Activated CD8-positive, alpha-beta memory T cell treated with anti-CD3 and anti-CD28 coated beads for 1 hour (primary cell): ENCODE measurements at places on chromosomes 2 and 18.

GRCh38 chr18:13289481-13290205, 71.1 kb downstream of the LDLRAD4 start:
- no peak for DNase-seq

DNA sequence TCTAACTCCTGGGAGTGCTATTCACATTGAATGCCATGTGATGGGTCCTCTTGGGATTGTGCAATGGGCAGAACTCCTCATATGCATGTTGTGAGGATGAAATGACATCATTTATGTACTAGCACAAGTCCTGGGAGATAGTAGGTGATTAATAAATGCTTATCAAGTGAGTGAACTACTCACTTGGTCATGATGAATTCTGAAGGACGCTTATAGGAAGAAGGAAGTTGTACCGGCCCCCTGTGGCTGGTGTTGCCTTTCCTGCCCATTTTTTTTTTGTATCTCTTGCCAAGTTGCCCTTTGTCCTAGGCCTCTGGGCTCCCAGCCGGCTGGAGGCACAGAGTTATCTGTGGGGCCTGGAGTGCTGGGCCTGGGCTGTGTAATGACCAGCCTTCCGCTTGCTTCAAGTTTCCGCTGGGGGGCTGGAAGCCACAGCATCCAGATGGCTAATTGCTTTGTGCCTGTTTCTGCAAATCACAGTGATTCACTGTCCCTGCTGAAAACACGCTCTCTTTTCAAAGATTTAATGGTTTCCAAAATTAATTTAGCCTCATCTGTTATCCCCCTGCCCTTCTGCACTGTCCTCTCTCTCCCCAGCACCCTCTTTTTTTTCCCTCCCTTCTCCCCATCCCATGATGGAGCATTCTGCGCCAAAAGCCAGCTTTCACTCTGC, 33.7 kb upstream of the MRPL33 start:
- DNase-seq: no peak

GRCh38 chr2:113157897-113158753, 15.6 kb upstream of the PSD4 start:
- no peak for DNase-seq

DNA sequence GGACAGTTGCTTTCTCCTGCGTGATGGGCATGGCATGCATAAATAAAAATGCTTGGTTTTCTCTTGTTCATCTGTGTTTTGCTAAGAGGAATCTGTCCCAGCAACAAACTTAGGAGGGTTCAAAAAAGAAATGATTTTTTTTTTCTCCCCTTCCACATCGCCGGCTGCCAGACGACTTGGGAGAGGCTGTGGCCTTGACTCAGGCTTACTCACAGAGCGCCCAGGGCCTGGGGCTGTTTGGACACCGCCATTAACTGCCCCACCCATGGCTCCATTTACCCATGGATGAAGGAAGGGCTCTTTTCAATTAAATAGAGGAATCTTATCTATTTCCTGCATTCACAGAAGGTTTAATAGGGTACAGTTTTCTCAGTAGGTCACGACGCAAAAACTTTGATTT, 22.3 kb upstream of the SERPINB5 start:
- DNase-seq: no peak

DNA sequence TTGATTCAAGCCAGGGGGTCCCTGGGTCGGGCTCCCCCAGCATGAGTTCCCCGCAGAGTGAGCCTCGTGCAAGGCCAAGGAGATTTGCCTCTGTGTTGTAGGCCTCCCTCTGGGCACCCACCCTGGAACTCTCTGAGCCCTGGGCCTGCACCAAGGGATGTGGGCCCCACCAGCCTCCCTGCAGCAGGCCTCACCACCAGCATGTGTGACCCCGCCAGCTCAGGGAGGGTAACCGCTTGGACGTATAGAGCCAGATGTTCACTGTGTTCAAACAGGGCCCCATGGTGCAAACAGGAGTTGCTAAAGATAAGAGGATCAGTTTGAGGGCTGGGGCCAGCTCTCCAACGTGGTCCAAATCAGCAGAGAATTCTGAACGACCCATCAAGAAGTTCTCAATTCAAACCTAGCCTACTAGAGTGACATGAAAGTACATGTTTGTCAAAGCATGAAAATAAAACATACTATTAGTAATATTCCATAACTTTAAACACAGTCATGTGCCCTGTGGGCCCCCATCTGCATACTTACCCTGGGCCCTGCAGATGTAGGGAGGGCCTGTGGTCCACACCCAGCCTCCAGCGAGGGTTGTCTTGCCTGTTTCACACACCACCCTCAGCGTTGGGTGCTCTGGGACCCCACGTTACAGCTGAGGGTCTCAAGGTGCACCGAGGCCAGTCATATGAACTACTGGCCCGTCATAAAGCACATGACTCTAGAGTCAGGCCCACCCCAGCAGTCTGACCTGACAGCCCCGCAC, 5.5 kb upstream of the TUBB6 start:
- DNase-seq: no peak

DNA sequence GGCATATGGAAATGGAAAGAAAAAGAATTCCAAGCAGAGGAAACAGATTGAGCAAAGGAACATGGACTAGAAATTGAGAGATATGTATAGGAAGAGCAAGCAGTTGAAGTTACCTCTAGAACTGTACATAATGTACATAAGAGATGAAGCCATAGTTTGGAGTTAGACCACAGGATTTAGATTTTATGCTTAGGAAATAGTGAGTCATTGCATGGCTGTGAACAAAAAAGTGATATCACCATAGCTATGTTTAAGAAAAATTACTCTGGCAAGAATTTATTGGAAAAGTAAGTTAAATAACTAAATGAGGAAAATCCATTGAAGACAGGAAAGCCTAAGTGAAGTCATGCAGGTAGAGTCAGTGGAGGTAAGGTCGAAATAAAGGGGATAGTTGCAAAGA, 99.4 kb upstream of the GALNT5 start:
- DNase-seq: no peak

- no peak for DNase-seq
Measured at GRCh38 chr2:171513719-171514160, 8.5 kb upstream of the CYBRD1 start.

- no peak for DNase-seq
Measured at GRCh38 chr2:12412898-12413305, 303.8 kb upstream of the TRIB2 start.

GRCh38 chr2:66488946-66489345, 54.0 kb downstream of the MEIS1 start:
- DNase-seq: no peak

DNA sequence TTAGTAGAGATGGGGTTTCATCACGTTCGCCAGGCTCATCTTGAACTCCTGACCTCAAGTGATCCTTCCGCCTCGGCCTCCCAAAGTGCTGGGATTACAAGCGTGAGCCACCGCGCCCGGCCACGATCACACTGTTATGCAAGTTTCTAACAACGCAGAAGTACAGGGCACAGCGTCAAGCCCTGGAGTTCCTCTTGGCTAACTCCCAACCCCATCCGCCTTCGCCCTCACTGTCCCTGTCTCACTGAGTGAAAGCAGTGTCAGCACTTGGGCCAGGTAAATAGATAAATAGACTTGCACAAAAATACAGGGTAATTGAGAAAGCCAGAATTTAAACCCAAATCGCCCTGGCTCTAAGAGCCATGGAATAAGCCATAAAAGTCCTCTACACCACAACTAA, 111.7 kb downstream of the ACVR1 start:
- no peak for DNase-seq

GRCh38 chr18:21865043-21865442, 124.5 kb downstream of the MIB1 start:
- DNase-seq: no peak

GRCh38 chr2:205698286-205699268, 16.3 kb downstream of the NRP2 start:
- DNase-seq: no peak

- no peak for DNase-seq
Measured at GRCh38 chr2:108564510-108564909, 30.2 kb downstream of the LIMS1 start.

GRCh38 chr2:127596311-127597045, 49.5 kb upstream of the GPR17 start:
- no peak for DNase-seq

DNA sequence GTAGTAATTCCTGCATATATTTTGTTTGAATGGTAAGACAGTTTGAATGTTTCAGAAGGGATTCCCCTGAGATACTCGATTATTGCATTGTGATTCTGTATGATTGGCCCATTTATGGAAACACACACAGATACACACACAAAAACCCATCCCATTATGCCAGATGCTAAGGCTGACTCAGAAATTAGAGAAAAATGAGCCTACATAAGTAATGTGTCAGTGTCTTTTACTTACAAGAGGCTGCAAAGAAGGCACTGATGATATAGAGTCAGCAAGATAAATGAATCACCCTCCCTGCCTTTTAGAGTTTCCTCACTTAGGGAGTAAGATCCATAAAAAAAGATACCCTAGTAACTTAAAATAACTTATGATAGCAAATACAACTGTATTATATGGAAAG, 1481.1 kb upstream of the ACVR2A start:
- no peak for DNase-seq

DNA sequence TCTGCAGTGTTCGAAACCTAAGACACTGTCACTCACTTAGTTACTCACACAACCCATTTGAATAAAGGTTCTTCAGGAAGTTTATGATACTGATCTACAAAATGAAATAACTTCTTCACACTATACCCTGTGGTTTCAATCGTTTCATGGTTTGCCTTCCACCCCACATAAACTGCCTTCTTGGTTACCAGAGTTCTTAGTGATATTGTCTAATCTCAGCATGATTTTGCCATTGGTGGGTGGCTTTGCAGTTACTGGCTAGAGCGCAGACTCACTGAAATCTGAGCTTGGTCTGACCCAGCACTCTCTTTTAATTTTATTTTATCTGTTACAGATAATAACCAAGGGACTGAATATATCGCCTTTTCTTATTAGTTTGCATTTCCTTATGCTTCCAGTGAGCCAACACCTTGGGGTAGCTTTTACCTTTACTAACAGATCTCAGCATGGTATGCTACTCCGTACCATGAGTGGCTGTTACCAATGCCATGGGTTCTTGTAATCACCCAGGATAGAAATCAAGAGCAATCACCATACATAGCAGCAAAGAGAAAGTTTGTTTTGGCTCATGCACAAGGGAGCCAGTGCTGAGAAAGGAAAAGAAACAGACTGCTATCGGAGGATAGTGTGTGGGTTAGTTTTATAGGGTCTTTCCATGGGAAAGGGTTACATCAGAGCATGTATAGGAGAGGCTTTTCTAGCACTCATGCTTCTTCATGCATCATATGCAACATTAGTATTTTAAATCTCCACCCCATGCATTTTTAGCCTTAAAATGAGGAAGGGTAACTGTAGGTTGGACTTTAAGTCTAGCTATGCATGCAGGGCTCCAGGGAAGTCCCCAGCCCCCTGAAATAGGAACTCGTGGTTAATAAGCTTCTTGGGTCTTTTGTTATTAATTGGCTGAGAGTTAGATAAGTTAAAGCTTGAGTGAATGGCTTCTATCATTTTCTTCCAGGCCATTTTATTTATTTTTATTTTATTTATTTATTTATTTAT, 33.3 kb downstream of the ANXA4 start:
- DNase-seq: no peak

GRCh38 chr2:238492840-238493239, 66.1 kb downstream of the ASB1 start:
- DNase-seq: no peak

- no peak for DNase-seq
Measured at GRCh38 chr2:127891811-127892210, 6.1 kb upstream of the AMMECR1L start.

DNA sequence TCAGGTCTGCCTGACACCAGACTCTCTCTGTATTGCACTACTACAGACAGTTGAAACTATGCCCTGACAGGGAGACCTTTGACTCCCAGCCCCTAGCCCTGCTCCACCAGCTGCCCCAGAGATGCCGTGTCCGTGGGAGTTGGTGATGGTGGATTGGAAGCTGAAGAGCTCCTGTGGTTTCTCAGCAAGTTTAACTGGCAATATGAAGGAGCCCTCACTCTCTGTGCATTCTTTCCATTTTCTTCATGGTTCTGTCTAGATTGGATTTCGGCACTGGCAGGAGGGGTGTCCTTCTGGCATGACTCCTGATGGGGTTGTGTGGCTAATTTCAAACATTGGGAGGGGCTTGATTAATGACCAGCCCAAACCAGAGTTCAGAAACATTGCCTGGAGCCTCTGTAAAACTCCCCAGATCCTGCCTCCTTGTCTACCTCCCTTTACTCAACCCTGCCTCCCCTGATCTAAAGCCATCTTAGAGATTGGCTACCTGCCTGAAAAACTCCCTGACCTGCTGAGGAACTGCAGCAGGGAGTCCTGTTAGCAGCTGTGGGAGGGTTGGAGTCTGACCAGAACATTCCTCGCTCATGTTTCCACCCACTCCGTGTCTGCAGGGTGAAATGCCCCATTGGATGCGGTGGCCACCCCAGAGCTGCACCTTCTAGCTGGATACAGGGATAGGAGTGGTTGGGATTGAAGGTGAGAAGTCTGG, 206.9 kb upstream of the SPRED2 start:
- no peak for DNase-seq

GRCh38 chr2:158380746-158381145, 75.8 kb downstream of the CCDC148 start:
- DNase-seq: no peak

- DNase-seq: no peak
Measured at GRCh38 chr2:164449706-164450105, 171.6 kb downstream of the GRB14 start.

DNA sequence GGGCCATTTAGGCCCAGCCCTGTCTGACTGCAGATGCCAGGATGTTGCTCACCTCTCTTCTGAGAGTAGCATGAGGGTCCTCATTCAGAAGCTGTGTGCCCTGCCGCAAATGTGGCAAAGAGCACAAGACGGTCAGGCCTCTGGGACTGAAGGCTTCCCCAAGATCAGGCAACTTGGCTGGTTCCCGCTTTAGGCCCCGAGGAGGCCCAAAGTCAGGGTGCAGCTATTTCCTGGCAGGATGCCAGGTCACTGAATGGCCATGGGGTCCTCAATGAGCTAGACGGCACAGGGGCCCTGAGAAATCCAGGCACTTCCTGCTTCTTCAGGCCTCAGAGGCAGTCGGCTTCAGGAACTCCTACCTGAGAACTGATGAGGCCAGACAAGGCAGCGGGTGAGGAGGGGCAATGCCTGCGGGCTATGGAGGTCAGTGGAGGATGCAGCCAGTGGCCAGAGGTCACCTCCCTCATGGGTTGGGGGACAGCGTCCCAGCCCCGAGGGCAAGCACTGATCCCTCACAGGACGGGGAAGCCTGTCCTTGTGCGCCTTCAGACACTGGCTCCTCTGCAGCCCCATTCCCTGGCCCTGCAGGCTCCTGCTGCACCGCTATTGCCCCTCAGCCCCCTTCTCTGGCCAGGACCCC, 44.9 kb downstream of the LMAN2L start:
- no peak for DNase-seq

- no peak for DNase-seq
Measured at GRCh38 chr2:46275995-46276394, 21.2 kb upstream of the EPAS1 start.

GRCh38 chr2:3972377-3972776, 269.0 kb downstream of the DCDC2C start:
- DNase-seq: no peak

- DNase-seq: no peak
Measured at GRCh38 chr2:47034973-47035609, 119.5 kb upstream of the MCFD2 start.

- no peak for DNase-seq
Measured at GRCh38 chr2:222807431-222807830, 53.4 kb upstream of the ACSL3 start.

GRCh38 chr2:169136885-169137534, 67.6 kb downstream of the DHRS9 start:
- DNase-seq: no peak

- DNase-seq: no peak
Measured at GRCh38 chr2:178874529-178875240, 67.5 kb upstream of the TTN start.
